ENCODE measurements at places on chromosomes 12 and 14.

DNA sequence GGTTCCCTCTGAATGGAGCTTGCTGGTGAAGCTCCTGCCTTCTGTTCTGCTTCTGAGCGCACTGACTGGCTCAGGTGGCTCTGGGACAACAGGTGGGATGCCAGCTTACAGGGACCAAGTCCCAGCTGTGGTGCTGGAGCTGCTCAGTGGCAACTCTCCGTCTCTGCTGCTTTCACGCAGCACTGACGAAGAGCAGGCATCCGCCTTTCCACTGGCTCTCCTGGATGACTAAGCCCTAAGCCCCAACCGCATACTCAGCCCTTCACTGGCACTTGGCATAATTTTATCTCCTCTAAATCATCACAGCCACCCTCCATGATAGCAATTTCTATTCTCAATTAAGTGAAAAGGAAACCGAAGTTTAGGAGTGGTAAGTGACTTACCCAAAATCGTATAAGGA lies 3.7 kb upstream of the RTL1 start:
- H3K4me1 ChIP-seq = no peaks in the 10 kb centered on the region
- H3K36me3 ChIP-seq = no peaks in the 10 kb centered on the region
- H3K27me3 ChIP-seq = no peaks in the 10 kb centered on the region
- no peak overlapping the region for H3K4me3 ChIP-seq

DNA sequence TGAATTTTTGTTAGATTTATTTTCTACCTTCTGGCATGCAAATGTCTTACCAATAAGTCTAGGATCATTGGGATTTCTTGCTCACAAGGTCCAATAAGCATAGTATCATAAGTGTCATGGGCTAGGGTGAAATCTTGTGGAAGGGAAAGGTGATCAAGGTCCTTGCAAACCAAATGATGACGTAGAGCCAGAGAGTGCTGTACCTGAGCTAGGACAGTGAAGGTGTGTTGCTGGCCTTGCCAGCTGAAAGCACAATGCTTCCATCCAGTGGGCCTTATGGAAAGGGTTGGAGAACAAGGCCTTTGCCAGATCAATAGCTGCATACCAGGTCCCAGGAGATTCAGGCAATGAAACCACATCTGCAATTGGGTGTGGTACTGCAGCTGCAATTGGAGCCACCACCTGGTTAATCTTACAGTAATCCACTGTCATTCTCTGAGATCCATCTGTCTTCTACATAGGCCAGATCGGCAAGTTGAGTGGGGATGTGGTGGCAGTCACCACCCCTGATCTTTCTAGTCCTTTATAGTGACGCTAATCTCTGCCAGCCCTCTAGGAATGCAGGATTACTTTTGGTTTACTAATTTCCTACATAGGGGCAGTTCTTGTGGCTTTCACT lies 208.9 kb upstream of the MYL2 start:
- H3K27me3 ChIP-seq = no peaks in the 10 kb centered on the region
- no peaks in the 10 kb centered on the region for H3K4me1 ChIP-seq
- no peak overlapping the region for H3K4me3 ChIP-seq
- no peak overlapping the region for H3K27ac ChIP-seq

GRCh38 chr12:80233926-80234325 lies 134.6 kb downstream of the OTOGL start:
- no peak for DNase-seq
- no peaks in the 10 kb centered on the region for H3K36me3 ChIP-seq
- H3K27ac ChIP-seq = no peak overlapping the region
- H3K4me1 ChIP-seq = no peaks in the 10 kb centered on the region
- H3K27me3 ChIP-seq = no peaks in the 10 kb centered on the region

DNA sequence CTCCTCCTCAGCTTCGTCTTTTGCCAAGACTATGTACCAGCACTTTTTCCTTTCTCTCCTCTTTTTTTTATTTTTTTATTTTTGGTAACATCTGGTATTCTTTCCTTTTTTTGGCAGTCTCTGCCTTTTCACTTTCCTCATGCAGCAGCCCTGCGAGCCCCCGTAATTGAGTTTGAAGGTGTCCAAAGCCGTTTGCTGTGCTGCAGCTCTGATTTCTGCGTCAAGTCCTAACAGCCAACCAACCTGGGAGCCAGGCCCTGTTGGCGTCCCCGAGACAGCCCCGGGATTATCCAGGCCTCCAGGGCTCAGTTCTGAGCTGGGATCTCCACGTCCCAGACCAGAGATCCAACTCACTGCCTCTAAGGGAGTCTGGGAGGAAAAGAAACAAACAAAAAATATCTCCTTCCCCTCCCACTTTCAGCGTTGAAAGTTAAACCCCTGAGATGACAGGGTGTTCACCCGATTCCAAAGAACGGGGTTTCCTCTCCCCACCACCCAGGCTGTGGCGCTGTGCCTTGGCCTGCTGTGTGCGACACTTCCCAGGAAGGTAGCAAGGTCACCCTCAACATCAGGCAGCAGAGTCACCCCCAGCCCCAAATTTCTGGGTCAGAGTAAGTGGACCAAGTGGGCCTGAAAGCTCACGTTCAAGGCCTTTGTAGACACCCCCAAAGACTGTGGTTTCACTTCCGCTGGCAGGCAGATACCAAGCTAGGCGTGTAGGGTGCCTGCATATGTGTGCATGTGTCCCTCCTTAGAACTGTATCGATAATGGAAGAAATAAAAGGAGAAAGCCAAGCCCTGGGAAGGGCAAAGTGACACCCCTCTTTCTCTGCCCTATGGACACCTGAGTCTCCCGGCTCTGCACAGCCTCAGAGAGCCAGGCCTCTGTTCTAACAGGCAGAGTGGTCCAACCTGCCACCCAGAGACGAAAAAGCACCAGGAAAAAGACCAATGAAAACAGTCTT lies 11.1 kb downstream of the BCL11B start:
- H3K27me3 ChIP-seq = no peaks in the 10 kb centered on the region
- no peak overlapping the region for H3K4me3 ChIP-seq
- H3K36me3 ChIP-seq = no peaks in the 10 kb centered on the region
- H3K4me1 ChIP-seq = no peaks in the 10 kb centered on the region

GRCh38 chr14:29810682-29811081 lies 117.0 kb downstream of the PRKD1 start:
- H3K27ac ChIP-seq = no peak overlapping the region
- H3K27me3 ChIP-seq = no peaks in the 10 kb centered on the region
- no peak for DNase-seq
- no peak overlapping the region for H3K4me3 ChIP-seq
- H3K36me3 ChIP-seq = no peaks in the 10 kb centered on the region

DNA sequence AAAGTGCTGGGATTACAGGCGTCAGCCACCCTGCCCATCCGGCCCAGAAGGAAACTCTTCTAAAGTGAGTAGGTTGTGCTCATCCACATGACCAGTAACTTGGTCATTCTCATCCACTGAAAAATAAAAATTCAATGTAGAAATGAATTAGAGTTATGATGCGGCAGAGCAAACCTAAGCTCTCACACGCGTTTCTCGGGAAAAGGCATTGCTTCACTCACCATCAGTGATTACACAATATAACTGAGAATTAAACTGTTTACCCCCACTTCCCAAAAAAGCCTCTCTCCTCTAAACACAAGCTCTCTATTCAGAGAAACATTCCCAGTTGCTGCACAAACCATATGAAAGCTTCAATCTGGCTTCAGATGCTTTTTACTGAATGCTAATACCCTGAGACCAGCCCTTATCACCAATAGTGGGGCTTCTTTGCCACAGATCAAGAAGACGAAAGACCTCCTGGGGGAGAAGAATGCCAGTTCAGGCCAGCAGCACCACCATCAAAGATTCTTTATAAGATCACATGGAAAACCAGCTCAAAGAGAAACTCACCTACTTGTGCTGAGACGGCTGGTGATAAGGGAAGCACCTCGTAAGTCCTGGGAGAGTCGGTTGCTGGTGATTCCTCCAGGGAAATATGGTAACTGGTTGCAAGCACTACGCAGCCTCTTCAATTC lies 121.5 kb upstream of the SFSWAP start:
- no peaks in the 10 kb centered on the region for H3K27me3 ChIP-seq
- peaks cover 10% of the 10 kb centered on the region for H3K4me1 ChIP-seq
- no peak for DNase-seq
- H3K27ac ChIP-seq = no peak overlapping the region
- no peaks in the 10 kb centered on the region for H3K36me3 ChIP-seq
- no peak overlapping the region for H3K4me3 ChIP-seq

- no peaks in the 10 kb centered on the region for H3K36me3 ChIP-seq
- no peaks in the 10 kb centered on the region for H3K27me3 ChIP-seq
- no peak overlapping the region for H3K4me3 ChIP-seq
- no peak overlapping the region for H3K27ac ChIP-seq
These were observed 42.0 kb downstream of the RIN3 start for GRCh38 chr14:92555465-92556111.

DNA sequence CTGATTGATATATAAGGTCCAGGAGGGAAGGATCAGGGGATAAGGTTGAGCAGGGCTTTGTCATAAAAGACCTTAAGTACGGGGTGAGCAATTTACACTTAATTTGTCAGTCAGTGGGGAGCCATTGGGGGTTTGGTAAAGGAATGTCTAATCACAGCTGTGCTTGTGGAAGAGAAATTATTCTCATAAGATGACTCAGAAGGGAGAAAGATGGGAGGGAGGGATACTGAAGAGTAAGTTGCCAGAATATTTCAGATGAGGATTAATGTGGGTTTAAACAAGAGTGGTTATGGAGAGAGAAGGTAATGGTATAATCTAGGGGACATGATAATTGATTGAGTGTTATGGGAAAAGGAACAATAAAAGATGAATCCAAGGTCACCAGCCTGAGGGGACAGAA lies 500.1 kb upstream of the CCDC196 start:
- H3K4me1 ChIP-seq = no peaks in the 10 kb centered on the region
- H3K27ac ChIP-seq = no peak overlapping the region
- no peaks in the 10 kb centered on the region for H3K27me3 ChIP-seq
- no peak for DNase-seq
- H3K36me3 ChIP-seq = no peaks in the 10 kb centered on the region
- H3K4me3 ChIP-seq = no peak overlapping the region

DNA sequence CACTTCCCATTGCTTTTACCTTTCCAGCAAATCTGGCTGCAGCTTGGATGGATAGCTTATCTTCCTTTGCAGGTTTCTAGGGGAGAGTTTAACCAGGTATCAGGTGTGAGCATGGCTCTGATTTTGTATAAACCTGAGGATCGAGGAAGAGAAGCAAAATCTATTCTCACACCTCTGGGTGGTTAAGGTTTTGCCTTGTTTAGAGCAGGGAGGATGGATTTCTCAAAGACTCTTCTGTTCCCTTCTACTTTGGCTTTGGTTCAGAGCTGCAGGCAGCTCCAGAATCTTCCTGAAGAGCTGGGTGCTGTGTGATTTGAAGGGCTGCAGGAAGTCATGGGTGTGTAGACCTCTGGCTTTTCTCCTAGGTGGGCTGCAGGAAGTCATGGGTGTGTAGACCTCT lies 1.7 kb downstream of the JDP2 start:
- H3K36me3 ChIP-seq = peaks cover 5% of the 10 kb centered on the region
- no peak overlapping the region for H3K27ac ChIP-seq
- H3K4me3 ChIP-seq = no peak overlapping the region
- H3K27me3 ChIP-seq = no peaks in the 10 kb centered on the region

DNA sequence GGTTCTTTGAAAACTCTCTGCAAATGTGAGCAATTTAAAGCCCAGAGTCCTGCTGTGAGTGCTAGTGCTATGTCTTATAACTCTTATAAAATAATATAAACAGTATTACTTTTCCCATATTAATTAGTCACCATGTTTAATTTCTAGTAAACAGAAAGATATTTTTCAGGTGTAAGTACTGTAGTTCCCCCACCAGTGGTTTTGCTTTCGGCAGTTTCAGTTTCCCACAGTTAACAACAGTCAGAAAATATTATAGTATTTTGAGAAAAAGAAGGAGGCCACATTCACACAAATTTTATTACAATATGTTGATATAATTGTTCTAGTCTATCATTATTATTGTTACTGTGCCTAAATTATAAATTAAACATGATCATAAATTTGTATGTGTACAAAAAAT lies 800.5 kb downstream of the LRFN5 start:
- no peaks in the 10 kb centered on the region for H3K36me3 ChIP-seq
- H3K4me1 ChIP-seq = no peaks in the 10 kb centered on the region
- H3K27me3 ChIP-seq = no peaks in the 10 kb centered on the region
- H3K4me3 ChIP-seq = no peak overlapping the region

GRCh38 chr12:43011383-43011926 lies 421.9 kb upstream of the PRICKLE1 start:
- DNase-seq = no peak
- no peak overlapping the region for H3K4me3 ChIP-seq
- no peaks in the 10 kb centered on the region for H3K27me3 ChIP-seq
- H3K36me3 ChIP-seq = no peaks in the 10 kb centered on the region
- H3K4me1 ChIP-seq = no peaks in the 10 kb centered on the region

DNA sequence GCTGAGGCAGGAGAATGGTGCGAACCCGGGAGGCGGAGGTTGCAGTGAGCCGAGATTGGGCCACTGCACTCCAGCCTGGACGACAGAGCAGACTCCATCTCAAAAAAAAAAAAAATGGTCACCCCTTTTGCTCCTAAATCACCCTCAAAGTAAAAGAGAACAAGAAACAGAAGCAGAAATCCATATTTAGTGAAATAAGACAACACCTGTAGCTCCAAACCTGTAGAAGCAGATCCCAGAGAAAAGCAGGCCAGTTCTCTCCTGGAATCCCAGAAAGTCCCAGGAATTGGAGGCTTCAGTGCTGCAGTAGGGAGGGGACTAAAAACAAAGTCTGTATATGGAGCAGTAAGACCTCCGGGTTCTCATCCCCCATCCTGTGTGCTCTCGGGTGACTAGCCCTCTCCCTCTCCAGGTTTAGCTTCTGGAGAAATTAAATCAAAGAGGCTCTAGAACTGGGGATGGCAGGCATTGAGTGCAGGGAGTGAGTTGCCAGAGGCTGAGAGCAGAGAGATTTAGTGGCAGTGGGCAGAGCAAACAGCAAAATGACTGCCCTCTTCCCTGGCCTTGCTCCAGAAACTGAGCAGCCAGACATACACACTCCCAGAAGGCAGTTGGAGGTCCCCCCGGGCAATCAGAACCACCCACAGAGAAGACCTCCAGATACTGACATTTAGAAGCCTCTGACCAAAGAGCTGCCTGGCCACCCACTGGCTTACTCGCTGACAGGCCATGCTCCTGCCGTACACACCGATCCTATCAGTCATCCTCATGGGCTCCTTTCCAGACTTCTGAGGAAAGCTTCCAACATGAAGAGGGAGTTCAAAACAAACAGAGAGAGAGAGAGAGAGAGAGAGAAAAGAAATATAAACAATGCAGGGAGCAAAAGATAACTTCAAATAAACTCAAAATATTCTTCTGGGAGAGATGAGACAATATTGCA lies 6.3 kb upstream of the MLXIP start:
- H3K4me1 ChIP-seq = peaks cover 38% of the 10 kb centered on the region
- no peaks in the 10 kb centered on the region for H3K36me3 ChIP-seq
- DNase-seq = no peak
- no peak overlapping the region for H3K4me3 ChIP-seq
- H3K27ac ChIP-seq = no peak overlapping the region
- H3K27me3 ChIP-seq = no peaks in the 10 kb centered on the region

GRCh38 chr14:92460916-92461579 lies 52.5 kb upstream of the RIN3 start:
- no peak overlapping the region for H3K27ac ChIP-seq
- no peak overlapping the region for H3K4me3 ChIP-seq
- peaks cover 13% of the 10 kb centered on the region for H3K4me1 ChIP-seq
- H3K27me3 ChIP-seq = peaks cover 6% of the 10 kb centered on the region
- H3K36me3 ChIP-seq = no peaks in the 10 kb centered on the region

Data from B cell (primary cell).